Activated naive CD8-positive, alpha-beta T cell treated with anti-CD3 and anti-CD28 coated beads, Interleukin-2, amount 50 U/mL, for 16 hours (primary cell): ENCODE measurements at places on chromosomes 6 and 20.

DNA sequence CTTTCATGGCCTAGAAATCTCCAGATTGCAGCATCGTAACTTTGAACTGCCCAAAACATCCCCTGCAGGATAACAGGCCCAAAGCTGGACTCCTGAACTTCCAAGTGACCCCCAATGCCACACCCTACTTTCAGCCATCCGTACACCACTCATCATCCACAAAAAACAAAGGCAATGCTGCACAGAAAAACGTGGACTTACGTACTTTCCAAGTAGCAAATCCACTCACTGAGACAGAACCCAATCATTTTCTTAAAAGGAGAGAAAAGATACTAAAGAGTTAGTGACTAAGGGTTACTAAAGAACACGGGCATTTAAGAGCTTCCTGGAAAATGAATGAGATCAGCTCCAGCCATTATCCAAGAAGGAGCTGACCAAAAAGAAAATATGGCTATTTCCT, 211.0 kb downstream of the WDR27 start:
- DNase-seq = no peak

GRCh38 chr6:107419733-107420132, 39.6 kb downstream of the PDSS2 start:
- no peak for DNase-seq

GRCh38 chr6:16305246-16305725, 66.9 kb downstream of the GMPR start:
- no peak for DNase-seq

- DNase-seq = no peak
These were observed 73.0 kb upstream of the OPRM1 start for GRCh38 chr6:153966001-153966400.

DNA sequence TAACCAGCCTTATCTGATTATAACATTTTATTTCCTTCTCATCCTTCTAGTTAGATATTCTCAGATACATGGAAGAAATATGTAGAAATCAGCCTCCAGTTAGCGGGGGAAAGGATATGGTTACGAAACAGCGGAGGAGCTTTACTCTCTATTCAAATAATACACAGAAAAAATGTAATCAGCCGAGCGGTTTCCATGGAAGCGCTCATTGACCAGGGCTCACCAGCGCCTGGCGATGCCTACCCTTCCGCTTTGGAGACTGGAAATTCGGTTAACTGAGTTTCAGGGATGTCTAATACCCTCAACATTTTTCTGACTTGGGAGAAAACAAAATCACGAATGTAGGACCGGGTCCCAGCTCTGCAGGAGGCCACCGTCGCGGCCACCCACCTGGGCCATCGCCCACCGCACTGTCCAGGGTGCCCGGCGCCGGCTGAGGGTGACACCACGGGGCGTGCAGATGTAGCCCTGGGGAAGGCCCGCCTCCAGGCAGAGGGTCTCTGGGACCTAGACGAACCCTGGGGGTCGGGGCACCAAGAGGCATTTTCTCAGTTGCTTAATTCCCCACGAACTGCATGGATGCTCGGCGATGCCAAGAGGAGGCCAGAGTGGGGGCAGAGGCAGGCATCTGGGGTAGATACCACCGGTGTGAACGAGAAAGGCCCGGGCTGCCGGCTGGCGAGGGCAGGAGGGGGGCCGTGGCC, 1.7 kb downstream of the PRR18 start:
- DNase-seq = no peak

- DNase-seq = no peak
These were observed 11.0 kb upstream of the SNRPC start for GRCh38 chr6:34746104-34746846.

DNA sequence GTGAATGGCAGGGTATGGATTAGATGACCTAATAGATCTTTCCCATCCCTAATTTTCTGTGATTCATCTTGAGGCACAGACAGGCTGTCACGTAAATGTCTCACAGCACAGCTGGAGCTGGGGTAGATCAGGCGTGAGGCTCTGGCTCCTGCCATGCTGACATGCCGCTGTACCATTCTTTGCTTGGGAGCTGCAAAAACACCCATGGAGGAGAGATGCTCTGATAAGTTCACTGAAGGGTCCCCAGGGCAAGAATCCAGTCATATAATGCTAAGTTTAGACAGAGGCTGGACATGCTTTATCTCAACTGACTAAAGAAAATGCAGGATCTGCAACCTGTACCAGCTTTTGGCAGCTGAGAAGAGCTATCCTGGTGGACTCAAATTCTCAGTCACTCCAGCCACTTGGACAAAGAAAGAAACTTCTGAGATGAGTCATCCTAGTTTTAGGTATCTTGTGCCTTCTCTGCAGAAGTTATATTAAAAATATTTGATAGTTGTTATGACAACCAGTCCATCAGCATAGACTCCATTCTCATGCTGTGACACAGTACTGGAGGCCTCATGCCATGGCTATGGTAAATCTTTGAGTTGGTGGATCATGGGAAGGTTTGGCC, 185.1 kb upstream of the RAB32 start:
- DNase-seq = no peak

DNA sequence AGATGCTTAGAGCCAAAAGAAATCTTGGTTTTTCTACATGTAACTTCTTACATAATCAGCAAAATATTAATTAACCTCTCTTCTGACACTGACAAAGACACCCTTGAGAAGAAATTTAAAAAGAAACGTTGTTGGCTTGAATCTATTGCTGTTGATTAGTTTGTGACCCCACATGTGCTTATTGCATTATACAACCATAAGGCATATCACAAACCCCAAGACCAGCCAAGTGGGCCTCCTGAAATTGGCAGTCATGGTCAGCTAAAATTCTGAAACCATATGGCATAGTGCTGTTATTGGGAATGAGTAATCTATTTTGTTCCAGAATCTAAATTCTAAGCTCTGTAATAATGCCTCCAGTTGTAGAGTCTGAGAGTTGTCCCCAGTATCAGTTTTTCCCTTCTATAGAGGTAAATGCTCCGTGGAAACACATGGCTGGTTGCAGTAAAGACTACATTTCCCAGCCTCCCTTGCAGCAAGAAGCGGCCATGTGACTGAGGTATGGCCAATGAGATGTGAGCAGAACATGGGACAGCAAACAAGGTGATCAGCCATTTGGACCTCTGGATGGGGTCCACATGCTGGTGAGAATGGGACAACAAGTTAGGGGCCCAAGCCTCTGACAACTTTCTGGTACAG, 42.3 kb upstream of the PTPN1 start:
- DNase-seq = no peak
